ENCODE measurements at places on chromosomes 13 and 19. TPM values are rescaled to one million over a fixed set of nuclear protein-coding genes. Genes with fewer than 3 reads are reported as not detected.

DNA sequence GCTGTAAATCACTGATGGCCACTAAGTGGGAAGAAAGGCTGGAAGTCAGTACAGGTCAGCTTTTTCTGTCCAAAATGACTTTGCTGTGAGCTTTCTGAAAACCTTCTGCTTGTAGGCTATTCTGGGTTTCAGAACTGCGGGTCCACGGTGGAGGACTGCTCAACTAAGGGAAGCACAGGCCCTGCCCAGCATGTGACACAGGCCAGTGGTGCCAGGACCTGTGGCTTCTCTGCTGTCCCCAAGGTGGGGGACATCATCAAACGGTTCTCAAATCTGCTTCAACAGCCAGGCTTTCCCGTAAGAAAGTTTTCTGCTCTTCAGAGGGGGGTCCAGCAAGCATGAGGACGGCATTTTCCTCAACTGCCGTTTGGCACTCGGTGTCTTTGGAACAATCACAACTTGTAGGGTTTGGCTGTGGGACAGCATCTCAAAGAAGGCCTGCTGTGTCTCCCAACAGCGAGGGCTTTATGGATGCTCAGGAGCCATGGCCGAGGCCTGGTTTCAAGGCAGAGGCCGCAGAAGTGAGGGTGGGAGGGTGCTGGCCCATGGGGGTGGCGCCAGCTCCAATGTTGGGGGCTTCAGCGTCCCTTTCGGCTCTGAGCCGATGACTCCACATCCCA is 3.8 kb downstream of the SGTA start:
- no peak for DNase-seq

- no peak for DNase-seq
Measured at GRCh38 chr13:36490055-36490454, 57.8 kb downstream of the CCNA1 start.

Gene SHISA7
- polyA plus RNA-seq = 0.14 TPM

Gene MUC16
- not detected for polyA plus RNA-seq

GRCh38 chr19:13162724-13163608 is 12.8 kb downstream of the IER2 start:
- peak; percentile 93 for DNase-seq

- DNase-seq = no peak
Measured at GRCh38 chr13:48265217-48265815, 32.3 kb downstream of the ITM2B start.

DNA sequence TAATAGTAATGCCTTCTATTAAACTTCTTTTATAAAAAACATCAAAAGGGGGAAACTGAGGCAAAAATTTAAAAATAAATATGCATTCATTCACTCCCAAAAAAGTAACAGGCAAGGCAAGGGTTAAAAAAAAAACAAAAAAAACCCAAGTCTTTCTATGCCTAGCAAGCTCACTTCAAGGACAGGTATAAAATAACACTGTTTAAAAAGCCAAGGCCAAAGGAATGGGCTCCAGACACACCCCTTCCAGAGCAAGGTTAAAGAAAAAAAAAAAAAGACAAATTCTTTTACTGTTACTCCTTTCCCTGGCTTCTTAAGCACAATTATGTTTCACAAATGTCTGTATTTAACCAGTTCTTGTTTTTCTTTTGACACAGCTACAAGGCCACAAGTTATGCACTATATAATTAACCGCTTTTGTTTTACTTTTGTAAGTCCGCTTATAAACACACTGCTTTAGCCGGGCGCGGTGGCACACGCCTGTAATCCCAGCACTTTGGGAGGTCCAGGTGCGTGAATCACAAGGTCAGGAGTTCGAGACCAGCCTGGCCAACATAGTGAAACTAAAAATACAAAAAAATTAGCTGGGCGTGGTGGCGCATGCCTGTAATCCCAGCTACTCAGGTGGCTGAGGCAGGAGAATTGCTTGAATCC is 3.6 kb downstream of the SIGLEC11 start:
- no peak for DNase-seq

- no peak for DNase-seq
Measured at GRCh38 chr13:46544811-46545210, 8.2 kb upstream of the LRCH1 start.

DNA sequence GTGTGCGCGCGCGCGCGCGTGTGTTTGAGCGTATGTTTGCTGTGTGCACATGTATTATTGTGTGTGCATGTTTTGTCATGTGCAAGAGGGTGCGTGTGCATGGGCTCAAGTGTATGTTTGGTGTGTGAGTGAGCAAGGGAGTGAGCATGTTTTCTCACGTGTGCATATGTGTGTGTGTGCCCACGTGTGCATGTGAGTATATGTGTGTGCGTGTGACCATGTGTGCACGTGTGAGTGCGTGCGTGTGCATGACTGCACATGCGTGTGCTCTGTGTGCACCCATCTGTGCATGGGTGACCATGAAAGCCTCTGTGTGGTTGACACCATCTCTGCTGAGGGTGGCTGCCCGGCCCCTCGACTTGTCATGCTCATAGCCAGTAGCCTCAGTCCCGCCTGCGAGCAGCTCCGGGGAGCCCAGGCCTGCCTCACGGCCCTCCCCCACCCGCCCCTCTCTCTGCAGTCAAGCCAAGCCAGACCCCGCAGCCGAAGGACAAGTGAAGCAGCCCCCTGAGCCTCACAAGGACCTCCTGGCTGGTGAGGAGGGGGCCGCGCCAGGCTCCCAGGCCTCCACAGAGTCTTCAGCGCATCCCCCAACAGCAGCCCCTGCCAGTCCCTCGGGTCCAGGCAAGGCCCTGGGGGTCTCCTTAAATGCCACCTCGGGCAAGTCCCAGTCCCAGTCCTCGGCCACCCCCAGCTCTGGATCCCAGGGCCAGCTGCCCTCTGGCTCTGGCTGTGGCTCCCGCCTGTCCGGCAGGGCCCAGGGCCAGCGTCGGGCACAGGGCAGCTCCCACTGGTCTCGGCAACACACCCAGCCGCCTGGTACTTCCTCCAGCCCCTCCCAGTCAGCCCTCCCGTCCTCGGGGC is 6.0 kb downstream of the REEP6 start:
- no peak for DNase-seq

Gene ATP8A2
- polyA plus RNA-seq = 2.1 TPM

Gene GIPC3
- polyA plus RNA-seq = 1.4 TPM

DNA sequence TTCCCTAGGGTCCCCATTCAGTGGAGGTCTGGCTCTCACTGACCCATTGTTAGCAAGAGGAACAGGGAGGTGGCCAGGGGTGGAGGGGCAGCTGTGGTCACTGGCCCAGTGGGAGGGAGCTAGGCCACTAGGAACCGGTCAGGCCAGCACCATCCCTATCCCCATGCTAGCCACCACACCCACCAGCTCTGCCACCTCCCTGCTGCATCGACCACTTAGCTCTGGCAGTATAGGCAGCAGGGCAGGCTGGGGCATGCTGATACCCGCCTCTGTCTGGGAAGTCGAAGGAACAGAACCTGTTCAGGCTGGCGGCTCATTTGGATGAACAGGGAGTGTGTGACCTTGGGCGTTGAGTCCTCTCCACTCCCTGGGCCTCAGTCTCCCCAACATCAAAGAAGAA is 4.7 kb downstream of the PPP1R13L start:
- no peak for DNase-seq

DNA sequence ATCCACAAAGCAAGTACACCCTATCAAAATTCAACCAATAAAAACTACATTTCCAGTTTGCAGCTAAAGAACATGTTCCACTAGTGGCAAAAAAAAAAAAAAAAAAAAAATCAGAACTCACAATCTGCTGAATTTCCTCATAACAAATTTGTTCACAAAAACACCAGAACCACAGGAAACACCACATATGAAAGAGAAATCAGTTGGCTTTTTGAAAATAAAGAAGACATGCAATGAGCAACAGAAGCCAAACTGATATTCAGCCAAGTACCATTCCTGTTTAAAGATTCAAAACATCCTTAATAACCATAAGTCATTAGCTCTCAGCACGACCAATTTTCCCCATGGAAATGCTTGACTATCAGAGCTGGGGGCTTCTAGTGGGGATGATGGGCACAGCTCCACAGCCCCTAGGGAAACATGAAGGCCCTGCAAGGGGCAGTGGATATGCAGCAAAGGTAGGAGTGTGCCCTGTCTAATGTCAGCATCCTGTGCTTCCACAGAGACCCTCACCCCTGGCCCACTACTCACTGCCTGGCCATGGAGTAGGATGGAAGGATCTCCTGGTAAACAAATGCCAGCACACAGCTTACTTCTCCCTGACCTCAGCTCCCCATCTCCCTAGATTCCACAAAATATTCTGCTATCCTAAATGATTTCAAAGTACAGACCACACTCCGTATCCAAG is 74.0 kb upstream of the DOCK9 start:
- DNase-seq = no peak

Gene ZNF610
- 3.3 TPM for polyA plus RNA-seq

Gene ZNF580
- 19.9 TPM for polyA plus RNA-seq

Gene WASF3
- polyA plus RNA-seq = 9.9 TPM

DNA sequence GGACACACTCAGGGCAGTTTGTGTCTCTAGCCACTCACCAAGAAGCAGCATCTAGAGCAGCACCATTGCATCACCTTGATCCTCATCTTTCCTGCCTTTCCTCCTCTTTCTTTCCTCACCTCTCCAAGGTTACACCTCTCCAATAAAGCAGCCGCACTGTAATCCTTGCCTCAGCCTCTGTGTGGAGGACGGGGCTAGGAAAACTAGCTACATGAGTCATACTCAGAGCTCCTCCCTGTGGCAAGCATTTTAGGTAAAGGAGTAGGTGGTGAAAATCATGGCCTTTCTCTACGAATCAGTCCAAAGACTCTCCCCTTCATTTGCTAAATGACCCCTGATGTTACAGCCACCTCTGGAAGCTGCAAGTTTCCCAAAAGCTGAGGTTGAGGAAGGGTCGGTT is 108.9 kb downstream of the DNAJC15 start:
- DNase-seq = no peak

Gene TEX101
- polyA plus RNA-seq = not detected

DNA sequence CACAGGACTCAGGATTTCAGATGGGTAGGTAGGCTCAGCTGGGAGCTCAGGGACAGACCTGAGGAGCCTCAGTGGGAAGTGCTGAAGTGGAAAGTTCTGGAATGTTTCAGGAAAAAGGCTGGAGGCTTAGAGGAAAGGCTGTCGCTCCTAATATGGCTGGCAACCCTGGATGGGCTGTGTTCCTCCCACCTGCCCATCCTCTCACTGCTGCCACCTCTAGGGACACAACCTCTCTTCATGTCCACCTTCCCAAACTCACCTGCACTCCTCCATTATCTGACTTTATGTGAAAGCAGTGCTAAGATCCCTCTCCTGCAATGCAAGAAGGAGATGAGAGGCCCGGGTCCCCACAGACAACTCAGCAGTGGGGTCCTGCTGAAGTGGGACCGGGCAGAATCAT is 5.8 kb upstream of the CEACAM21 start:
- DNase-seq = no peak

Gene GARIN5B
- not detected for polyA plus RNA-seq

DNA sequence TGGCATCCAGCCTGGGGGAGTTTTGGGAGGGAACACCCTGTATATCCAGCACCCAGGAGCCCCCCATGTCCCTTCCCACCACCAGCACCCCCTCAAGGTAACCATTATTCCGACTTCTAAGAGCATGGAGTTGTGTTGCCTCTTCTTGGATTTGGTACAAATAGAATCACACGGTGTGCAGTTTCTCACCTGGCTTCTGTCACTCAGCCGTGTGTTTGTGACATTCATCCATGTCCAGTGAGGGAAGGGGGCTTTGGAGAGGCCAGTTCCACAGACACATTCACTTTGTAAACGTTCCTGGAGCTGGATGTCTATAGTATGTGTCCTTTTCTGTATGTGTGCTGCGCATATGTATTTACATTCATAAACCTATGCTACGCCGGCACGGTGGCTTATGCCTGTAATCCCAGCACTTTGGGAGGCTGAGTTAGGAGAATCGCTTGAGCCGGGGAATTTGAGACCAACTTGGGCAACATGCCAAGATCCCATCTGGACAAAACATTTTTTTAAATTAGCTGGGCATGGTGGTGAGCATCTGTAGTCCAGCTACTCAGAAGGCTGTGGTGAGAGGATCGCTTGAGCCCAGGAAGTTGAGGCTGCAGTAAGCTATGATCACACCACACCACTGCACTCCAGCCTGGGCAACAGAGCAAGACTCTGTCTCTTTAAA is 36.6 kb downstream of the MYH14 start:
- DNase-seq = peak; percentile 1

DNA sequence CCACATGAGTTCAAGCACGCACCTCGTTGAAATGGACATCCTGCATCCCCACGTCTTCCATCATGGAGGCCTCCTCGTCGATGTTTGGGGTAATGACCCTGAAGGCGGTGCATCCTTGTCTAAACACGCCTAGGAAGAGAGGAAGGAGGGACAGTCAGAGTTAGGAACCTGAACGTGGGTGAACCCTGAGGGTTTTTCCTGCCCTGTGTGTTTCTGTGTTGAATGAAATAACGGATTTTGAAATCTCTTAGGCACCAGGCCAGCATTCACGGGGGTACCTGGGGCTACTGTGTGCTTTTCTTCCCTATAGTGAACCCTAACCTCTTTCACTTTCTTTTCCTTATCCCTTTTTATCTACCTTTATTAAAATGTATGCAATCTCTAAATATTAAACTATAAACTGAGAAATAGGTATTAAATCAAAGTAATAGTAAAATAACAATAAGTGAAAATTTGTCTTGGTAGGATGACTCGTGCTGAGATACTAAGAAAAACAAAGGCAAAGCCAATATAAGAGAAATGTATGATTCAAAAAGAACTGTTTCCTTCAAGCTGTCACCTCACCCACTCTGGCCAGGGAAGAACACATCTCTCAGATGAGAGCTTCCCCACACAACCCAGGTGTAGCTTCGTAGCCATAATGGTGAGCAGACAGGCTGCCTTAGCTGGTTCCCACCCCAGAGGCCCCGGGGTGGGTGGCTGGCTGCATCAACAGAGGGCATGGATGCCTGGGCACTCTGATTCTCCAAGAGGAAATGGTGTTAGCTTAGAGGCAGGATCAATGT is 72.1 kb upstream of the SLC15A1 start:
- no peak for DNase-seq

DNA sequence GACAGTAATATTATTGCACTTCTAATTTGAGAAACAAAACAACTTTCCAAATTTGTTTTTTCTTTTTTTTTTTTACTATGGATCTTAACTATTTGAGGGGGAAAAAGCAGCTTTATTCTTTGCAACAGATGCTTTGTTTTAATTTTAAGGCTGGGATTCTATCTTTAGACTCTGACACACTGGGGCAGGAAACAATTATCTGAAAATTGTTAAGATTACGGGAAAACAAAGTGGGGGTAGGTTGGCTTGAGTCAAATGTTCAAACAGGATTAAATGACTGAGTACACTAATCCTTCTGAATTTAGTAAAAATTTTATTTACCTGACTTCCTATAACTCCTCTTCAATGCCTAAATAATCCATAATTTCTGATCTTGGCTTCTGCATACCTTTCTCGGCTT is 543.2 kb downstream of the SLITRK6 start:
- DNase-seq = no peak

DNA sequence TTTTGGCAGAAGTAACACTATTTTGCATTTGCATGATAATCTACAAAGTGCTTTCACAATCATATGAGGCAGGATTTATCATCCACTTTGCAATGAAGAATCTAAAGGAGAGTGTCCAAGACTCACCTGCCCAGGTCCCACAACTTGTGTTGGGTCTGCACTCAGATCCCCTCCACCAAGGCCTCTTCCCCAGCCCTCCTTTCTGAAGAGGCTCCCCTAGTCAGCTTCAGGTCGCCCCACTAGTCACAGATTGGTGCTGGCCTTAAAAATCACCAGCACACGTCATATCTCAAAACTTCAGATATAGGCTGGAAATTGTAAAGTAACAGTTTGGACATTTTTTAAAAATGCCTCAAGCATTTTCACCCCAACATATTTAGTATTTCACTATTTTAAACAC is 17.5 kb downstream of the ATP7B start:
- DNase-seq = no peak

- DNase-seq = no peak
Measured at GRCh38 chr13:58004751-58005150, 373.2 kb downstream of the PCDH17 start.
